Renal cortex interstitium (tissue), 15 donors: ENCODE measurements at places on chromosomes 5 and 9.

DNA sequence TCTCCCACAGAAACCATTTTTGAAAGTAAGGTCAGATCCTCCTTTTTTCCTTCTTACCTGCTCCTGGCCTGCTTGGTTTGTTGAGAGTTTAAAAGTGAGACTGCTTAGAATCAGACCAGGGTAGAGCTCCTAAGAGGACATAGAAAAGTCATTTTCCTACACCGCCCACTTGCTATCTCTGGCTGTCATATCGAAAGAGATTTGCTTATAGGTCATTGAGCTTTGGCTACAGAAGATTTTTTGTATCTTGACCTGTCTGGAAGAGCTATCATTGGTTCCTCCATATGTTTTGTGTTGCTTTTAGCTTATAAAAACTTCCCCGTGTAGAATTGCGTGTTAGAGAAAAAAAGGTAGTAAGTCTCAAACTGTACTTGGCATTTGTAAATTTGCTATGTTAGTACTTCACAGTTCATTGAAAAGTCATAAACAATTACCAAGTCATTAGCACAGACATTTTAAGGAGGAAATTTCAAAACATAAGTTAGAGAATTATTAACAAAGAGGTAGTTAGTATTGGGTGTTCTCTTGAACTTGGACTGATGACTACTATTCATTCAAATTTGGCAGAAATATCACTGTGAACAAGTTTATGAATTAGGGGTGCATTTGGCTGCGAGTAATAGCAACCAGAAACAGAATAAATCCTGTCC is 96.6 kb downstream of the MAN2A1 start:
- no peak for DNase-seq

DNA sequence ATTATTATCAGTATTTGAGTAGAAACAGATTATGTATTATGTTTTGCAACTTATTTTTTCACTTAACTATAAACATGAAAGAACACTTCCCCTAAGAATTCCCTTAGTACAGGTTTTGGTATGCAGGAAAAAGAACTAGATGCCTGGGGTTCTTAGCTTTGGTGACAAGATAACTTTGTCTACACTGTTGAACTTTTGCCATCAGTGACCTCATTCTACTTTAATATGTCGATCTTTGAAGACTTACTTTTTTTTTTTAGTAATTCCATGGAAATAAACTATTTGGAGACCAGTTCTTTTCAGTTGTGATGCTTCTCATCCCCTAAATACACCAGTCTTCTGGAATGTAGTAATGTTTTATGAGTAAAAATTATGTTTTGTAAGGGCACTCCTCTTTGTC is 34.3 kb downstream of the ZNF462 start:
- DNase-seq = no peak

DNA sequence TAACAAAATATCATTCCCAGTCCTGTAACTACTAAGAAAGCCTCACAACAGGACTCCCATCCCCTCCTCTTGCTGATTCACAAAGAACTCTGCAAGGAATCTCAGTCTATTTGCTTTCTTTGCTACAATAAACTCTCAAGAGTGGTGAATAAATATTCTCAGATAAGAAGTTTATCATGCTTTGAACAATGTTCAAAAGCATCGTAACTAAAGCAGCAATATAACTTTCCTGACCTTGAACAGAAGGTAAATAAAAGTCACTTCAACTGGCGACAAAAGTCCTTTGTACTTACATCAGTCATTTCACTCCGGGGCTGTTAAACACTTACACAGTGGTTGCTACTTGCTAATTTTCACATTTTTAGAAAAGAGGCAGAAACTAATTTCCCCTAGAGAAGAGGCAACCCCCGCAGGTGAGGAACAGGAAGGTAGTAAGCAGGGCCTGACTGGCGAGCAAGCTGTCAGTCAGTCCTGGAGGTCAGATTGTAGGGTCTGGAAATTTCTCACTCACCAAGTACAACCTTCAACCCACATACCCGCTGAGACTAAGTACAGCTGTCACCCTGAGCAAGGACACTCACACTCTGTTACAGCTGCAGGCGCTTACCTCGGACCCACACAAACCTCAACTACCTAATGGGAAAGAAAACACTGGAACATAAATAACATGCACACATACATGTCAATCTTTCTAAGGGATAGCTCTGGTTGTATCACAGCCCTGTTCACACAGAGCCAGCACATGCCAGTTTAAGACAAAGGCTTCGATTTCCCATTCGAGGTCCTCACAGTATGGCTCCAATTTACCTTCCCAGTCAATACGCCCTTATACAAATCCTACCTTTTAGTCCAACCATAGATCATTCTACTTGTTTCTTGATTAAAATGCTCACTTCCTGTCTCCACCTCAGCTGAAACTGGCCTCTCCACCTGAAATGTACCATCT is 104.6 kb upstream of the RETREG1 start:
- no peak for DNase-seq

GRCh38 chr5:82222597-82223574 is 55.3 kb downstream of the RPS23 start:
- DNase-seq = no peak

DNA sequence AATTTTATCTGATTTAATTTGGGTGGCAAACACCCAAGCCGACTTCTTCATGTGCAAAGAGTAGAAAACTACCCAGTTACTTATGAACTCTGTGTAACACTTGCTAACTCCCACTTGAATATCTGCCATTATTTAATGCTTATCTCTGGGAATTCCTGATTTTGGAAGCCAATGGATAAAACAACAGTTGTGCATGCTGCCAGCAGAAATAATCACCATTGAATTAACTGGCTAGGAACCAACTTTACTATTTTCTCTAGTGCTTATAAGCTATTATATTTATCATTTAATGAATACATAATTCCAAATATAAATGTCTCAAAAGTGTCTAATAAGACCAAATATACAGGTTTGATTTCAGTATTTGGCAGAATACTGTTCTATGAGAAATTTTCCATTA is 85.7 kb downstream of the IZUMO3 start:
- no peak for DNase-seq

- no peak for DNase-seq
Measured at GRCh38 chr9:2000314-2000713, 14.8 kb upstream of the SMARCA2 start.

- DNase-seq = no peak
Measured at GRCh38 chr5:170223906-170224305, 8.9 kb upstream of the C5orf58 start.

- no peak for DNase-seq
Measured at GRCh38 chr5:82858151-82859025, 218.8 kb downstream of the TMEM167A start.

GRCh38 chr5:74895906-74896305 is 29.7 kb upstream of the FAM169A start:
- DNase-seq = no peak

DNA sequence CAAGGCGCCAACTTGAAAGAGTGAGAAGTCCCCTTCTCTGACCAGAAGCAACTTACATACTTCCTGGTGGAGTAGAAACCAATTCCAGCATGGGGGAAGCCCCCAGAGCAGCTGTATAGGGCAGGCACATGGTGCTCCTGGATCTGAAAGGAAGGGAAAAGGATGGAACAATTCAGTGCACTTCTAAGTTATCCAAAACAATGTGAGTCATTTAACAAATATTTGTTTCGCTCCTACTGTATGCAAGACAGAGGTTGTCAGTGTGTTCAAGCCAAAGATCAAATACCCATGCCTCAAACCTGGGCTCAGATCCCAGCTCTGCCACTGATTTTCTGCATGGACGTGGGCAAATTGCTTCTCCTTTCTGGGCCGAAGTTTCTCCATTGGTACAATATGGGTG is 67.1 kb downstream of the LHX2 start:
- no peak for DNase-seq

DNA sequence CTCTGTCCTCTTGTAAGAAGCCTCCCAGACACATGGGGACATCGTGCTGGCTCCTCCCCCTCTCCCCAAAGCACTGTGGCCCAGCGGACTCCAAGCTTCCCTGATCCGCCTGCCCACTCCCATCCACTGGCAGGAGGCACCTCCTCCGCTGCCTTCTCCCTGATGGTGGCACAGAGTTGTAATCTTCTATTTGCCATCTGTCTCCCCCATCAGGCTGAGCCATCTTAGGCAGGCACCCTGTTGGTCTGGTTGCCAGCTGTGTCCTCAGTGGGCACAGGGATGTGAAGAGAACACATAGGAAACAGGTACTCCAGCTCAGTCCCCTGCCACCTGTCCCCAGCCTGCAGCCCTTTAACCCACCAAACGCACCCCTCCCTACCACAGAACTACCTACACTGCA is 5.4 kb upstream of the ZDHHC12 start:
- no peak for DNase-seq

DNA sequence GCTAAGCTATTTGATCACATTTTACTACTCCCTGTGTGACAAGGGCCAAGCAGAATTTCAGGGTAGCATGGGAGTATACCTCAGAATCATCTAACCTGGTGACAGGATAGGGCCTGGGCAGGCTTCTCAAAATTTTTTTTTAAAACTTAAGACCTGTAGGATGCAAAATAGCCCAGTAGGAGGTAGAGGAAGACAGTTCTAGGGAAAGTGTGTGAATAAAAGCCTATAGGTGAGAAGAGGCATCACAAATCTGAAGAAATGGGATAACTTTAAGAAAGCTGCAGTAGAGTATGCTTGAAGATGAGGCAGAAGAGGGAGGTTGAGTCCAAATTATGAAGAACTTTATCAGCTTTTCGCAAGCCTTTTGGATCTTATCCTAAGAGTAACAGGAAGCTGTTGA is 32.3 kb downstream of the CNTRL start:
- no peak for DNase-seq

- no peak for DNase-seq
Measured at GRCh38 chr9:12699529-12699928, 6.3 kb downstream of the TYRP1 start.

DNA sequence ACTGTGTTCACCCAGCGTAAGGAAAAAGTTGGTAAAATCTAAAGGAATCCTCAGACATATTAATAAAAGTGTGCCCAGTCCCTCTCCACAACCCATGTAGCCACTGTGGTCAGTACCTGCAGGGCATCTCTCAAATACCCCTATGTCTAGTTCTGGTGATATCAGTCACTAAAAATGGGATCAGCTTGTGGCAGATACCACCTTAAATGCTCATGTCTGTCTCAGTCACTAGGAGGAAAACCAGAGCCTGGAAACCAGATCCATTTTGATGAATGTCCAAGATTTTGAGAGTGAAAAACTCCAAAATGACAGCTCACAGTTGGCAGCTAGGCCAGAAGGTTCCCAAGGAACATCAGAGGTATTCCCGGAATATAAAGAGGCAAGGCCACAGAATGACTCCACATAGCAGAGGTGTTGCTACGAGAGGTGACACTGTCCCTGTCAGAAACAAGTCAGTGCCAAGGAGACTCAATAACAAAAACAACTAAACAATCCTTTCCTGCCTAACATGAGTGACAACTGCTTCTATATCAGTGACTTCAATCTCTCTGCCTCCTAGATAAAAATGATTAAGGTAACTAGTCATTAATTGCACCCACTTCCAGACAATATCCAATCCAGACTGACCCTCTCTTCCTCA is 13.5 kb downstream of the PCAT7 start:
- no peak for DNase-seq

DNA sequence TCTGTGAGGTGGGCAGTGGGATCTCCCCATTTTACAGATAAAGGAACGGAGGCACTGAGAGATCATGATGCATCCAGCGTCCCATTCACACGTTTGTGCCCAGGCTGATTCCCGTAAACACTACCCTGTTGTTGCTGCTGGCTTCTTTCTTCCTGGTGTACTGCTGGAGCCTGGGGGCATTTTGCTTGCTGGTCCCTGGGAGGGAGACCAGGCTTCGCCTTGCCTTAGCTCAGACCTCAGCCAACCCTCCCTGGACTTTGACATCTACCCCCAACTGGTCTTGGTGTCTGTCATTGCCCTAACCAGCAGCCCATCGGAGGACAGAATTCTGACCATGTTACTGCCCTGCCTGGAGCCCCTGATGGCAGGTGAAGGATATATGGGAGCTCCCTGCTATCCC is 82.4 kb downstream of the ZNF618 start:
- DNase-seq = no peak

DNA sequence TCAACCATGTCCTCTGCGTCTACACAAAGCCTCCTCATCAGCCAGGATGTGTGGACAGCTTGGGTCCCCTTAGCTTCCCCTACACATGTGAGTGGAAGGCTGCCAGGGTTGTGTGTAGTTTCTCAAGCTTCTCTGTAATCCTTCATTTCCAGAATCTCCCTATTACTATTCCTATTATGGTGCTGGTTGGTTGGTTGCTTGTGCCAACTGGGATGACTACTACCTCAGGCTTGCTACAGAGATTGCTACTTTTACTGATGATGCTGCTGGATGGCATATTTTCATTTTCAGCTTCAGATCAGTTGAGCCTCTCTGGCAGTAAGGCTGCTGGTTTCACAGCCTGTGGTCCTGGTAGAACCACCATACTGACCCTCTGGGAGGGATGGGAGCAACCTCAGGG is 39.9 kb downstream of the ATG10 start:
- no peak for DNase-seq

GRCh38 chr5:132775476-132775961 is 1.5 kb downstream of the SEPTIN8 start:
- DNase-seq = no peak
